ENCODE measurements at places on chromosomes 16 and 17.
A peak's percentile ranks its signal among the peaks of the same experiment; 100 is the strongest.

DNA sequence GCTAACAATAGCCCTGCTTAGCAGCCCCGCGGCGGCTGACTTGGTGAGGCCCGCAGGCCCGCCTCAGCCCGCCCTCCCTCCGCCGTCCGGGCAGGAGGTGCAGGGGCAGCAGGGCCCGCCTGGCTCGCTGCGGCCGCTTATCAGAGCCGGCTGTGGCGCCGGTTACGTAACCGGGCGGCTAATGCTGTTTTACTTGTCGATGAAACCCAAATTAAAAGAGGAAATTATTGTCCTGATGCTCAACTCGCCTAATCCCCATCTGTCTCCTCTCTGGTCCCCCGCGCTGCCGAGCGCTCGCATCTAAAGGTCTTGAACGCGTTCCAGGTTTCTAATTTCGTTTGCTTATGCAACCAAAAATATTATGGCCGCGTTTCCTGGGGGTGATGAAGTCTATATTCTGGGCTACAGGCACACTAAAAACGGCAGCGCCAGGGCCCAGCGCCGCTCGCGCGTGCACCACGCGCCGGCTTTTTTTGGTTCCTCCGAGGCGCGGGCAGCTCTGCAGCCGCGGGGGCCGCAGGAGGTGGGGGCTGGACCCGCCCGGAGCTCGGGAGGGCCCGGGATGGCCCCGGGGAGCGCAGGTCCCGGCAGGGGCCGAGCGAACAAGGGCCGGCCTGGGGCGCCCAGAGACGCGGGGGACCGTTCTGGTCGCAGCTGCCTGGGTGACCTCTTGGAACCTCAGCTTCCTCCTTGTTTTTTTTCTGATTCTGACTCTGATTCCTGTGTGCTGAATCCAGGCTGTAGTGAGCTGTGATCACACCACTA lies 65.2 kb upstream of the TOB1 start:
- peak; percentile 64 for DNase-seq

DNA sequence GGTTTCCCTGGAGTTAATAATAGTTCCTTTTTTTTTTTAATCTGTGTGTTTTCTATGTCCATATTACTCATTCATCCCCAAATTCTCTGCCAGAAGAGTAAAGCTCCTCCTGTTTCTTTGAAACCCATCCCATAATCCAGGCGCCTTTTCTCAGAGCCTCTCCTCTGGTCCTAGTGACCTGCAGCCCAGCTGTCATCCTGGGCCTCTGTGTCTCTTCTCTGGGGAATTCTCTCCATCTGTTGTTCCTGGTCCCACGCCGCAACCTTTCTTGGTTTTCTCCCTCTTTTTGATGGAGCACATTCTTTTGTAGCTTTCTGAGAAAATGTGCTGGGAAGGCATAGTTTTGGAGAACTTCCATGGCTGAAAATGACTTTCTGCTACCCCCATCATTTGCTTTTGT lies 10.2 kb downstream of the KATNB1 start:
- DNase-seq = no peak

DNA sequence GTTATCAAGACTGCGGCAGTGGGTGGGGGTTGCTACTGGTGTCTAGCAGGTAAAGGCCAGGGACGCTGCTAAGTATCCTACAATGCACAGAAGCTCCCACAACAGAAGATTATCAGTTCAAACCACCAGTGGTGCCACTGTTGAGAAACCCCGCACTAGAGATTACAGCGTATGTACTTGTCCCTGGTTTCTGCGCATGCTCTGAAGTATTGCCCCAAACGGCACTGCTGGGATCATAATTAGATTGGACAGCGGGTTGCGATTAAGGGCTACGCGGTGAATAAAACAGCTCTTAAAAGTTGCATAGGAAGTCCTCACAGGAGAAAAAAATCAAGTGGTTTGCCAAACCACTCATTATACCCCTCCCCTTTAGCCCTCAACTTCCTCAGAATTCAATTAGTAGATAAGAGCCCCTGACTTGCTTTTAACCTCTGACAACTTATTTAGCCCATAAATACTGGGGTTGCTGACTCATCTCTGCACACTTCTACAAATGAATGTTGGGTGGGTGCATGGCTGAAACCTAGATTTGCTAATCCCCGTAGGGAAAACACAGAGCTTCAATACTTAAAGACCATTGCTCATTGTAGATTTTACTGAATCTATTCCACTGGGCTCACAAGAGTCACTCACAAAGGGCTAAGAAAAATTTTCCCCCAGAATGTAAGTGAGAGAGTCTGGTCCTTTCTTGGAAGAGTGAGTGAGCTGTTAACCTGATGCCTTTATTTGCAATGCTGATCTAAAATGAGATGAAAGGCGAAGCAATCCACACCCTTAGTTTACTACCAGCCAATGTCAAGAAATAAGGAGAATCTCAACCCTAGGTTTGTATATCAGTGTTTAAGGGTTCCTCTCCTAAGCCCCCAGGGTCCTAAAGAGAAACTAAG lies 91.8 kb downstream of the RGS9 start:
- DNase-seq = no peak

DNA sequence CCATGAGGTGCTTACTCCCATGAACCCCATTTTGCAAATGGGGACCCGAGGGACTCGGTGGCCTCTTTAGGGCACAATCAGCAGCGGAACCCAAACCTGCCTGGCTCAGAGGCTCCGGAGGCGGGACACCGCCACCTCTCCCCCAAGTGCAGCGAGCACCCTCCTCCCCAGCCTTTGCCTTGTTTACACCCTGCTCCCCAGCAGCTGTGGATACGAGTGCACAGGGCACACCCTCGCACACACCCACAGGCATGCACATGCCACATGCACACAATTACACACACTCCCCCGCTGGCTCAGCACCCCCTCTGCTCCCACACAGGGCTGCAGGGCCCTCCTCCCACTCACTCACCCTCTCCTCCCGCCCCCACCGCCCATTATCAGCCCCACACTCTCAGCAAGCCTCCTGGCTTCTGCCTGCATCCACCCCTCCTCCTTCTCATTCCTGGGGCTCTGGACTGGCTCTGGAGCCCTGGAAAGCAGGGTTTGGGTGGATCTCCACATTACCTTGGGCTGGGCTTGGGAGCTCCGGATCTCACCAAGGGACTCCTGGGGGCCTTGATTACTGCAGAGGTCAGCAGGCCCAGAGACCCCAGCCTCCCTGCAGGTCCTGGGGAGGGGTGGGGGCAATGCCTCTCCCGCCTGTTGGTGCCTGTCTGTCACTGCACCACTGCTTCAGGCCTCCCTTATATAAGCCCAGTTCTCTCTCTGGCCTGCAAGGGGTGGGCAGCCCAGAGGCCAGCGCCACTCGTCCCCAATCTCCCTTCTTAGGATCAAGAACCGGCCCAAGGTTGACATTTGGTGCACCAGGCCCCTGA lies 6.4 kb downstream of the PDK2 start:
- no peak for DNase-seq

DNA sequence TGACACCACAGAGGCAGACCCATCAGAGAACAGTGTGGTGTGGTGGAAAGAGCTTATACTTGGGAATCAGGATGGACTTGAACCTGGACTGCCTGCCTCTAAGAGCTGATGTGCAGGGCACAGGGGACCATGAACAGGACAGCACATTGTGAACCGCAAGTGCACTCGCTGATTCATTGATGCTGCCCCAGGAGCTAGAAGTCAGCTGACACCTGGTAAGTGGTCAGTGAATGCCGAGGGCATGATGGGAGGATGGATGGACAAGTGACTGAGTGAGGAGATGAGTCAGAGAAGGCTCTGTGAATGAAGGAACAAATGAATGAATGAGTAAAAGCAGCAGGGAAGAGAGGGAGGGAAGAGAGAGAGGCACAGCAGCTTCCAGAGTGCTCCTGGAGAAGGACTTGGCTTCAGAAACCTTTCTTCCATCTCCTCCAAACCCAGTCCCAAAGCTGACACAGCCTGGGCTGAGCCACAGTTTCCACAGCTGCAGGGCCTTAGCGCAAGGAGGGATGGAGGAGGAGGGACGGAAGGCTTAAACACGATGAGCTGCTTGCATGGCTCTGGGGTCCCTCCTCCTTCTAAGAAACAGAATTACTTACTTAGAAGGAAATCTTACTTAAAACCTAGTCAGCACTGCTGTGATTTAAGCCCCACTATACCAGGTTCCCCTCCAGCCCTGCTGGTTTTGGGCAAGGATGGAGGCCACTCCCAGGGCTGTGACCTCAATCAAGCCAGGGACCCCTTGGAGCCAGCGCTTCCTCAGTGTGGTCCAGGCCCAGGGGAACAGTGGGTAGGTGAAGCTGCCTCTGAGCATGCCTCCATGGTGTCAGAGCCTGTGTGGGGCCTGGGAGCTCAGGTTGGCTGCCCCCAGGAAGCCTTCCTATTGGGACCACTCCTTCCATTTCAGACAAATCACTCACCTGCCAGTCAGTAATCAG lies 184.6 kb downstream of the TMEM132E start:
- no peak for DNase-seq

DNA sequence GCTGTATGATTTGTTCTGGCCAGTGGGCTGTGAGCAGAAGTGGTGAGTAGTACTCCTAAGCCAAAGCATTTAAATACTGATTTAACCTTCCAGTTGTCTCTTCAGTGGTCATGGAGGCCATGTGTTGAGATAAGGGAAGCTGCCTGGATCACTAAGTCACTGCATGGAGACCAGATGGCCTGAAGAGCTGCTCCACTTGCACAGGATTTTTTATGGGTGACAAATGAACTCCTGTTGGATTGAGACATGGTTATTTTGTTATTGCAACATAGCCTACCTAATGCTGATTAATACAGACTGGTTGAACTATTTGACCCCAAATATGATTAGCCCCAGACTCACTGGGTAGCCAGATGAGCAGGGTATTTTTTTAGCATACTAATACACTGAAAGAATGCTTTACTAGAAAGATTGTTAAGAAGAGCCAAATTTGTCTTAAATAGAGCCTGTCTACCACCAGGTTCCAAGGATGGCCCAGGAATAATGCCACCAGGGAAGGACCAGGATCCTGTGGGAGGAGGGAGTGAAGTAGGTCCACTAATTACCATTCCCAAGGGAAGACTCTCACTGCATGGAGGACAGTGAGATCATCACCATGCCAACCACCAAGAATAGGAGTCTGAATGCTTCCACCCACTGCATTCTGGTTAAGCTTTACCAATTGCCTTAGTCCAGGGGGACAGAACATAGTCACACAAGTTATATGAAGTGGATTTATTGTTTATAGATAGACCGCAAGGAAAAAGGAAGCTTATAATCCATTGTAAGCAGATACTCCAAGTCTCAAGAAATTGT lies 187.4 kb upstream of the IRX6 start:
- no peak for DNase-seq

- DNase-seq = peak; percentile 79
Observed at GRCh38 chr17:65099941-65100315, 37.2 kb upstream of the RGS9 start.

GRCh38 chr17:2157081-2157480 lies 102.2 kb downstream of the HIC1 start:
- no peak for DNase-seq

DNA sequence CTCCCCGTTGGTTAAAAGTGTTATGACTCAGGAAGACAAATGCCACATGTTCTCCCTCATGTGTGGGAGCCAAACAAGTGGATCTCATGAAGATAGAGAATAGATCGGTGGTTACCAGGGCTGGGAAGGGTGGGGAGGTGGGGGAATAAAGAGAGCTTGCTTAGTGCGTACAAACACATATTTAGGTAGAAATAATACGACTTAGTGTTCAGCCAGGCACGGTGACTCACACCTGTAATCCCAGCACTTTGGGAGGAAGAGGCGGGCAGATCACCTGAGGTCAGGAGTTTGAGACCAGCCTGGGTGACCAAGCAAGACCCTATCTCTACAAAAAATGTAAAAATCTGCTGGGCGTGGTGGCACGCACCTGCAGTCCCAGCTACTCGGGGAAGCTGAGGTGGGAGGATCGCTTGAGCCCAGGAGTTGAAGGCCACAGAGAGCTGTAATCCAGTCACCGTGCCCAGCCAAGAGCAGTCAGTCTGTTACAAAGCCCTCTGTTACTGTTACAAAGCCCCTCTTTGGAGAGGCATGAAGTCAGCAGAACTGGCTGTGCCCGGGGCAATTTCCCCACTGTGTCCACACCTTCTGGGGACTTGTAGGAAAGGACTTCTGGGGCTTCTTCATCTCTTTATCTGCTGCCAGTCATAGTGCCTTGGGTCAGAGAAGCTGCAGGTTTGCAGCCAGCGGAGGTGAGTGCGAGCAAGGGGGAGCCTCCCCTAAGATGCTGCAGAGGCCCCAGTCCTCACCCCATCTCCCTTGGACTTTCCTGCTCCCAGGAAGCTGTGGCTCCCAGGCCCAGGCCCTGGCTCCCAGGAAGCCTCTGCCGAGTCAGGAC lies 4.3 kb upstream of the ALDH3A1 start:
- peak; percentile 66 for DNase-seq

GRCh38 chr16:53600126-53600525 lies 97.1 kb upstream of the AKTIP start:
- DNase-seq = no peak

DNA sequence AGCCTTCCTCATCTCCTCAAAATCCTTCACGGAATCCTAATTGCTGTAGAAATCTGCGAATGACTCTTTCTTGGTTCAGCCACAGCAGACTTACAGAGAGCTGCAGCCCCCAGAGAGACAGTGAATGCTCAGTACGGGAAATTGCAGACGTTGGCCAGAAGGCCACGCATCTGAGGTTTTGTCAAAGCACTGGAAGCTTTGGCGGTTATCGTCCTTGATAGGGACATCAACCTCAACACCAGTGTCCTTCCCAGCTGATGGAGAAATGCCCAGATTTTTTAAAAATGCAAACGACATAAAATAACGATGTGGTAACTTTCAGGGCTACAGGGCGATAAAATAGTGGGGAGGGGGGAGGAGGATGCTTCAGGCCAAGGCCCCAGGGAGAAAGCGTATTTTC lies 166.6 kb upstream of the CIBAR2 start:
- DNase-seq = no peak

GRCh38 chr17:5396612-5397011 lies 22.9 kb downstream of the NUP88 start:
- no peak for DNase-seq

DNA sequence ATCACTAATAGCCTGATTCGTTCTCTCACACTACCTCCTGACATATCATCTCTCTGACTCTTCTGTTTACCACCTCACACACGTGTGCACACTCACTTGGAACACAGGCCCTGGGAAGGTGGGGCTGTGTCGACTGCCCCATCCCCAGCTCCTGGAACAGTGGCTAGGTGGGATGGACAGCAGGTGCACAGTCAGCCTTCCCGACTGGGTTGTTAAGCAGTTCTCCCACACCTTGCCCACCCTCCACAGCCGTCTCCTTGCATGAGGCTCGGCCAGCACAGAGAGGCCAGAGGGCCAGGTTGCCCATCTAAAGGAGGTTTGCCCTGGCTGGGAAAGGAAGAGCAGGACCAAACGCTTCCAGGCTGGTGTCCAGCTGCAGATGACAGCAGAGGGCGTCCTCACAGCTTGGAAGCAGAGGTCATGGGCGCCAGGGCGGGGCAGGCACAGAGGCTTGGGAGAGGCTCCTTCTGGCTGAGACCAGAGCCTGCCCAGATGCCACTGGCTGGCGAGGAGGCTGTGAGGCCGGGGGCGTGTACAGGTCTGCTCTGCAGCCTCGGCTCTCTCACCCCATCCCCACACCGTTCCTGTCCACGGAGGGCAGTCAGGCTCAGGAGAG lies 92.8 kb downstream of the AMFR start:
- DNase-seq = no peak

DNA sequence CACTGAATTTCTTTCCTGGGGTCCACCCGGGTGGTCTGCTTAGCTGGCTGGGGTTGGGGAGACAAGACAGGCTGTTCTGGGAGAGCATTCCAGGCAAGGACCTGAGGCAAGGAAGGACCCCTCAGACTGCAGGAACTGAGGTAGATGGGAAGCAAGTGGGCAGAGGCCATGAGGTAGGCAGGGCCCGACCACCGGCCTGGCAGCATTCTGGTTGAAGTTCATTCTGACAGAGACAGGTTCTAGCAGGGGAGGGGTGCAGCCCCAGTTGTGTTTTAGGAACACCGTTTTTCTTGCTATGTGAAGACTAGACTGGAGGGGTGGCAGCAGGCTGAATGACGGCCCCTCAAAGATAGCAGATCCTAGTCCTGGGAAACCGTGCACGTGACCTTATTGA lies 17.5 kb downstream of the B9D1 start:
- DNase-seq = no peak
